ENCODE measurements at places on chromosomes 1 and 21.
A peak's percentile ranks its signal among the peaks of the same experiment; 100 is the strongest.

GRCh38 chr1:24302209-24302611 is 16.9 kb upstream of the GRHL3 start:
- no peak for DNase-seq

DNA sequence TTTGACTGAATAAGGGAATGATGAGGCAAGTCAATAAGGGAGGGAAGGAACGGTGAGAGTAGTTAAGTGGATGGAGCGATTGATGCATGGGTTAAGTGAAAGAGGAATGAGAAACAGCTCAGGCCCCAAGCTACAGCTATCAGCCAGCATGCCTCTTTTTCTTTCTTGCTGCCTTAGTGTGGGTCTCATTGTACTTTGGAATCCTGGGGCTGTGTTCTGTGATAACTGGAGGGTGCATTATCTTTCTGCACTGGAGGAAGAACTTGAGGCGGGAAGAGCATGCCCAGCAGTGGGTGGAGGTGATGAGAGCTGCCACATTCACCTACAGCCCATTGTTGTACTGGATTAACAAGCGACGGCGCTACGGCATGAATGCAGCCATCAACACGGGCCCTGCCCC is 1.0 kb downstream of the TEX38 start:
- no peak for DNase-seq

DNA sequence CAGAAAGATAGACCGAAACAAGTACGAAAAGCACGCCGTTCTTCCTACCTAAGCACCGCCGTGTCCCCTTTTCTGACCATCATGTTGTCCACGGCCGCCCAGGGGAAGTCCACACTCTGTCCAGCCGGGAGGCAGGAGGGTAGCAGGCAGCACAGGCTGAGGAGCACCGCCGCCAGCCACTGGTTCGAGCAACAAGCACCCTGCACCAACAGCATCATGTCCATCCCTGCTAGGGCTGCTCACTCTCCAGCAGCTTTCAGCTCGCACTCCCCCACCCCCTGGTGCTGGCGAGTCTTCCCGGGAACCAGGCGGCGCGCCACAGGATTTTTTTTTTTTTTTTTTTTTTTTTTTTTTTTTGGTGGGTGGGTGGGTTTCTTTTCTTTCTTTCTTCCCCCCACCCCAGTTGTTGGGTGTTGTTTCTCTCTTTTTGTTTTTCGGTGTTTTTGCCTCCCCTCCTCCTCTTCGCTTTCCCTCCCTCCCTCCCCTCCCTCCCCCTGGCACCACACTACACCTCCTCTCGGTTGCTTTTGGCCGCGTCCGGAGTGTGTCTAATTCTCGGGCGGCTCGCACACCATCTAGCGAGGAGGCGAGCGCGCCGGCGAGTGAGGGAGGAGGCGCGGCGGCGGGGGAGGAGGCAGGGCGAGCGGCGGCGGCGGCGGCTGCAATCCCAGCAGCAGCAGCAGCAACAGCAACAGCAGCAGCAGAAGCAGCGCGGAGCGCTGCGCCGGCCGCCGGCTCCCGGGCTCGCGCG is at the start of gene NEGR1:
Gene NEGR1, minus strand, starts transcription at position 269 of the 751 bp plus-strand sequence.
- peak; percentile 52 for DNase-seq

- no peak for DNase-seq
Observed at GRCh38 chr1:154178911-154179811, 12.7 kb downstream of the TPM3 start.

DNA sequence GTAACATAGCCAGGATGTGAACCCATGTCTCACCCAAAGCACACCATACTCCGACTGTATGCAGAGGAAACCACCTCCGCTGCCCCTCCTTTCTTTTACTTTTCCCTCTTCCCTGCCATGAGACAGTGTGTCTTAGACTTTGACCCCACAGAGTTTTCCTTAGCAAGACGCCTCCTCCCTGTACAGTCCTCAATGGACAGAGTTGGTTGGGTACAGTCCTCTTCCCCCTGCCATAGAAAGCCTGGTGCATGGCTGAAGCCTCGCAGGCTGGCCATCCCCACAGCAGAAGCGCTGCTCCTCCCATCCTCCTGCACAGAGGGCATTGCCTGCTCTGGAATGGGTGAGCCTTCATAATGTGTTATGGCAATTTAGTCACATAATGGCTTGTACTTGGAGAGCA is 127.9 kb downstream of the PLPP3 start:
- no peak for DNase-seq

DNA sequence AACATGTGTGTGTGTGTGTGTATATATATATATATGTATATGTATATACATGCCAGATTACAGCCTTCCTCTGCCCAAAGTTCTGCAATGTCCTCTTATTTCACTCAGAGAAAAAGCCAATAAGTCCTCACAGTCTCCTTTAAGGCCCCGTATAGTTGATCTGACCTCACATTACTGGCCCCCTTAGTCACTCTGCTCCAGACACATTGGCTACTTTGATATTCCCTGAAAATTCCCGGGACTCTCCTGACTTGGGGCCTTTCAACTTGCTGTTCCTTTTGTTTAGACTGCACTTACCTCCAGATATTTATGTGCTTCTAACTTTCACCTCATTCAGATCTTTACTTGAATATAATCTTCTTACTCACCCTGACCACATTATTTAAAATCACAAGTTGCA is 4.2 kb upstream of the BSDC1 start:
- no peak for DNase-seq

DNA sequence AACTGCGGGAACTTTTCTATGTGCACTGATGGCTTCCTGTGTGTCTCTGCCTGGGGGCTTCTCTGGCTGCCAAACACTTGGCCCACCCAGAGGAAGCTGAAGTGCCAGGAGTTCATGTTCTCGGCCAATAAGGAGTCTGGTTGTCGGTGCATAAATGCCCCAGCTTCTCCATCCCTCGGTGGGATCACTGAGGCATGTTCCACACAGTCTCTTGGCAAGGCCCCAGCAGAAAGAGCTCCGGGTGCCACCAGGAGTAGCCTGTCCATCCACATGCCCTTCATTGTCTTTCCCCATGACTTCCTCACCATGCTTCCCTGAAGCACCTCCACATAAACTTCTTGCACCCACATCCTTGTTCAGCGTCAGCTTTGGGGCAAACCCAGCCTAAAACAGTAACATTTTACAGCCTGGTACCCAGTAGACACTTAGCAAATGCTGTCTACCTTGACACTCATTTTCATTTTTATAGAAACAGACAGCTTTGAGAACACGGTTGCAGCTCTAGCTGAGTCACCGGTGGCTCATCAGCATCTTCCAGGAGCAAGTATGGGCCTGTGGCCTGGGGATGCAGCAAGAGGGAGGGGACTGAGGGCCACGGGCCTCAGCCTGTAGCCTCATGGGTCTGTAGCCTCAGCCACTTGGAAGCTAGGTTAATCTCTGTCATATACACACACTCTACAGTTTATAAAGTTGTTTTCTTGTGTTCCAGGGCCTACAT is 14.8 kb upstream of the CDCP2 start:
- DNase-seq: no peak

DNA sequence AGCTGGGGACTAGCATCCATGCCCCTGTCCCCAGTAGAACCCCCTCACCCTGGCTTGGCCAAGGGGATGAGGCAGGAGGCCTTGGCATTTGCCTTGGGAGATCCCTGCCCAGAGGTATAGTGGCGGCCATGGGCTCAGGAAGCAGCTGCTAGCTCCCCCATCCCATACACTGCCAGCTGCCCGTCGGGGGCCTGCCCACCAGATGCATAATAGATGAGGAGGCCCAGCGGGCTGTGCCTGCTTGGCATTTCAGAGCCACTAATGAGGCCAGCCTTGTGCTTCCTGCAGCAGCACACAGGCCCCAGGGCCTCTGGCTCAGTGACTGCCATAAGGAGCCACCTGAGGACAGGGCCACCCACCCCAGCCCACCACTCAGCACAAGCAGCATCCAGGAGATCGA is 23.6 kb downstream of the RAP1GAP start:
- DNase-seq: no peak

DNA sequence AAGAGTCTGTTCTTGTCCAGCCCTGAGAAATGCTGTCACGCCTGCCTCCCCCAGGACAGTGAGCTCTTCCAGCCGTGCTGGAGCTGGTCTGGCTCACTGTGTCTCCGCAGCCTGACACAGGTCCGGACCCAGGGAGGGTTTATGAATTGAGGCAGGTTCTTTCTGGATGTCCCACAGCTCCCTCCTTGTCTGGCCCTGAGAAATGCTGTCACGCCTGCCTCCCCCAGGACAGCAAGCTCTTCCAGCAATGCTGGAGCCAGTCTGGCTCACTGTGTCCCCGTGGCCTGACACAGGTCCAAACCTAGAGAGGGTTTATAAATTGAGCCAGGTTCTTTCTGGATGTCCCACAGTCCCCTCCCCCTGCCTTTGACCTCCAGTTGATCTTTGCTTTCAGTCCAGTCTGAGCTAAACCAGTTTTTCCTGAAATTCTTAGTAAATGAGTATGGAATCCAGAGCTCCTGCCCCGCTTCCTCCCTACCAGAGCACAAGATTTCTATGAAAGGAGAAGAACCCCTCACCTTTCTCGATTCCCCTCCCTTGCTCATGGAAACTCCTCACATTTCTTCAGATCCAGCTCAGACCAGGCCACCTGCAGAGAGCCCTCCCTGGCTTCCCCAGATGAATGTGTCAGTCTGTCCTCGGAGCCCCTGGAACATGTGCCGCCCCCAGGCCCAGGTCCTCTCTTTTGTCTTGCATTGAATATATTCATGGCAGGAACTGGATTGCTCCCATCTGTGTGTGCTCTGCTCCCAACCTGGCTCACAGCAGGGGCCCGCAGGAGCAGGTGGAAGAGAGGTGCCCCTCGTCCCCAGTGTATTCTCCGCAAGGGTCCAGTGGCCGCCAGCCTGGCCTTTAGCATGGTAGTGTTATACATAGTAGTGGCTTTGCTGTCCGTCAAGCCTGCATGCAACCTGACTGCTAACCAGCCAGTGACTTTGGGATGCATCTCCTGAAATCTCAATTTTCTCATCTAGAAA is 116.3 kb downstream of the EPHB2 start:
- peak; percentile 13 for DNase-seq

DNA sequence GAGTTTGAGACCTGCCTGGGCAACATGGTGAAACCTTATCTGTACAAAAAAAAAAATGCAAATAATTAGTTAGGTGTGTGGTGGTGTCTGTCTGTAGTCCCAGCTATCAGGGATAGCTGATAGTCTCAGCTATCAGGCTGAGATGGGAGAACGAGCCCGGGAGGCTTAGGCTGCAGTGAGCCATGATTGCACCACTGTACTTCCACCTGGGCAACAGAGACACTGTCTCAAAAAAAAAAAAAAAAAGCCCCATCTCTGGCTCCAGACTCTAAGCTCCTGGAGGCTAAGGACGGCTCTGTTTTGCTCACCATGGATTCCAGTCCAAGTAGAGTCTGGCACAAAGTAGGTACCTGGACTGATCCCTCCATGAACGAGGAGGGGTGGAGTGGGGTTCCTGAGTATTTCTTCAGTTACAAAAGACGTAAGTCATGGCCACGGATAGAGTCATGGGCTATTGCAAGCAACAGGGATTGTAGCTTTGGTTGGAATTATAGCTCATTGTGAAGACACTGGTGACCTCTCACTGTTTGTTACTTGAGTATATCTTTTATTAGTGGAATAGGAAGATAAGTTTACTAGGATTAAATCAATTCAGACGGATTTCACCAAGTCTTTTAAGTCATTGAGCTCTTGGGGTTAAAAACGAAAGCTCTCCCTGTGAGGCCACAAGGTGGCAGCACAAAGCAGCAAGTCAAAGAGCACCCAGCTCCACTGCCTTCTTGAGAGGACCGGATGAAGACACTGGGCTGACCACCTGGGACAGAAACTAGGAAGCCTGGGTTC is 35.6 kb upstream of the TMEM61 start:
- DNase-seq: no peak

DNA sequence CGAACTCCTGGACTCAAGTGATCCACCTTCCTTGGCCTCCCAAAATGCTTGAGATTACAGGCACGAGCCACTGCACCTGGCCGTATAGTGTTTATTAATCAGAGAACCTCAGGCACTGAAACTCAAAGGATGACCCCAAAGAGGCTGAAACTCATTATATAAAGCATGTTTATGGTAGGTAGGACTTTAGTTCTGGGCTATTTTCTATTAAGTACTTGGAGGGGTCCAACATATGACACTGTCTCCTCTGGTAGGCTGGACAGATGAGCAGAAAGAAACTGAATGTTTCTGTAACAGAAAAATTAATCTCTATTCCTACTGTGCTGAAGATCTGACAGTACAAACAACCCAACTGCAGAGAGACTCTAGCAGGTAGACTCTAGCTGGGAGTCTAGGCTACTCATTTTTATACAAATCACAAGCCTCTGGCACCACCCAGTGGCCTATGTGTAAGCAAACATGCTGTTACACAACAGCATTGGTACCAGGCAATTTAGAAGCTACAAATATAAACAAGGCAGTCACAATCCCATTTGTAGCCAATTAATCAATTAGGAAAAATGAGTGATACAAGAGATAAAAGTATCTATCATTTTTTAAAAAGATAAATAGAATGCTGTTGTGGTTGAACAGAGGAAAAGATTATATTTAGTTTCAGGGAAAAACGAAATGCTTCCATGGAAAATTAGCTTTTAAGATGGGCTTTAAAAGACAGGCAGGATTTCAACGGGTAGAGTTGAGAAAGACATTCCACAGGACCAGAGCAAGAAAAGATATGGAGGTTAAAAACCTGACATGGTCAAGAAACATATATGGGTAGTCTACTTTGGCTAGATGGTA is 10.4 kb downstream of the DCAF8 start:
- peak; percentile 81 for DNase-seq

GRCh38 chr1:108054396-108054795 is 89.4 kb upstream of the VAV3 start:
- no peak for DNase-seq

- no peak for DNase-seq
Observed at GRCh38 chr1:160083968-160084770, 2.8 kb downstream of the KCNJ9 start.

- no peak for DNase-seq
Observed at GRCh38 chr1:162716123-162716522, 74.4 kb upstream of the HSD17B7 start.

DNA sequence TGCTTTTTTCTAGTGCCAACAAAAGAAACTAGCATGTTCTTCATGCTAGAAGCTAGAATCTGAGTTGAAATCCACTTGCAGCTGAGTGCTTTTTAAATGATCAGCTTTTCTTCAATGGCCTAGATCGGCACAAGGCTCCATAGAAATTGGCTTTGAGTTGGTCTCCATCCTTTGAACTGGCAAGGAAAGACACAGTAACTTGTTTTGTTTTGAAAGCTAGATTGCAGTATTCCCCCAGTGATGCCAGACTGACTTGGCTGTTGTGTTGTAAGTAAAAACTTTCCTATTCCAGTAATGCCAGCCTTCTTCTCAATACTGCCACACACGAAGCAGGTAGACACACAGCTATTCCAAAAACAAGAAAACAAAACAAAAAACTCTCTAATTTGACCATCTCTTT is 139.1 kb downstream of the FMN2 start:
- DNase-seq: no peak

DNA sequence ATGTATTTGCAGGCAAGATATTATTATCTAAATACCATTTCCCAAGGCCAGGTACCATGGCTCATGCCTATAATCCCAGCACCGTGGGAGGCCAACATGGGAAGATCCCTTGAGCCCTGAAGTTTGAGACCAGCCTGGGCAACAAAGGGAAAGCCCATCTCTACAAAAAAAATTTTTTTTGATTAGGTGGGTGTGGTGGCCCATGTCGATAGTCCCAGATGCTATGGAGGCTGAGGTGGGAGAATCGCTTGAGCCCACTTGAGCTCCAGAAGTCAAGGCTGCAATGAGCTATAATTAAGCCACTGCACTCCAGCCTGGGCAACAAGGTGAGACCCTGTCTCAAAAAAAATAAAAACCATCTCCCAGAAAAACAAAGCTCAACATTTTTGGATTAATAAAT is 2.2 kb downstream of the STMN1 start:
- DNase-seq: no peak

GRCh38 chr1:230186003-230186863 is 119.2 kb downstream of the GALNT2 start:
- DNase-seq: no peak

- no peak for DNase-seq
Observed at GRCh38 chr1:39348278-39348677, 143.2 kb upstream of the BMP8A start.
